A549 treated with dexamethasone at 1 μM for 4 hours (cell line): ENCODE measurements at places on chromosomes 4 and X. TPM values are rescaled to one million over a fixed set of nuclear protein-coding genes. Genes with fewer than 3 reads are reported as not detected.

CT55 gene
- not detected in 5 replicates for total RNA-seq

GLRB gene
- total RNA-seq = 0.64 to 0.92 TPM (median 0.77 TPM) in 5 replicates

SLC6A14 gene
- 0.12 TPM in 1 of 5 replicates, not detected in the others for total RNA-seq

MAGIX gene
- 1.9 to 3.6 TPM (median 2.9 TPM) in 5 replicates for total RNA-seq

NAA11 gene
- total RNA-seq = not detected in 5 replicates

TACR3 gene
- total RNA-seq = not detected in 5 replicates

BCORL1 gene
- total RNA-seq = 8.2 to 13.7 TPM (median 11.5 TPM) in 5 replicates

TMPRSS11A gene
- total RNA-seq = not detected in 5 replicates

RRH gene
- total RNA-seq = 0.06 to 0.08 TPM (median 0.07 TPM) in 3 of 5 replicates, not detected in the others

HTRA3 gene
- total RNA-seq = 14.9 to 21.5 TPM (median 19.4 TPM) in 5 replicates

AREG gene
- total RNA-seq = 23.1 to 24.2 TPM (median 23.8 TPM) in 5 replicates

STATH gene
- not detected in 5 replicates for total RNA-seq

VCX2 gene
- not detected in 5 replicates for total RNA-seq

ZNF718 gene
- total RNA-seq = 0.26 to 0.56 TPM (median 0.47 TPM) in 5 replicates

PASD1 gene
- total RNA-seq = 0.02 to 0.07 TPM in 2 of 5 replicates, not detected in the others

PPP4R3C gene
- total RNA-seq = not detected in 5 replicates

FBXO8 gene
- 8.6 to 9.7 TPM (median 8.9 TPM) in 5 replicates for total RNA-seq

RNF4 gene
- 60.0 to 82.6 TPM (median 63.7 TPM) in 5 replicates for total RNA-seq

DAPP1 gene
- total RNA-seq = not detected in 5 replicates

REELD1 gene
- not detected in 5 replicates for total RNA-seq

NOX1 gene
- total RNA-seq = 0.03 to 0.08 TPM (median 0.08 TPM) in 5 replicates

ODAPH gene
- 0.14 TPM in 1 of 5 replicates, not detected in the others for total RNA-seq

ACE2 gene
- total RNA-seq = not detected in 5 replicates

SOX3 gene
- total RNA-seq = not detected in 5 replicates

LDB2 gene
- total RNA-seq = not detected in 5 replicates

RAB9B gene
- total RNA-seq = 0.02 to 0.05 TPM (median 0.04 TPM) in 4 of 5 replicates, not detected in the other

CMC4 gene
- total RNA-seq = 16.4 to 18.8 TPM (median 17.6 TPM) in 5 replicates
